ENCODE measurements at places on chromosomes 2 and 18.

DNA sequence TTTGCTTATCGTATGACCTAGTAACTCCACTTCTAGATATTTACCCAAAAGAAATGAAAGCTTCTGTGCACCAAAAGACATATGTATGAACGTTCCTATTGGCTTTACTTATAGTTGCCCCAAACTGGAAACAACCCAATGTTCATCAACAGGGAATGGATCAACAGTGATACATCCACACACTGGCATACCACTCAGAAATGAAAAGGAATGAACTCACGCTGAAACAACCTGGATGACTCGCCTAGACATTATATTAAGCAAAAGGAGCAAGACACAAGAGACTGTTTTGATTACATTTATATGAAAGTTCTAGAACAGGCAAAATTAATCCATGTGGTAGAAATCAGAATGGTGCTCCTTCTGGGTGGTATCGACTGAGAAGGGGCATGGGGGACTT lies 18.9 kb downstream of the ADRA2B start:
- no peak for DNase-seq

- no peak for DNase-seq
Observed at GRCh38 chr2:201860636-201861066, 54.3 kb downstream of the CDK15 start.

GRCh38 chr2:173823543-173823939 lies 141.6 kb downstream of the SP3 start:
- DNase-seq, result no peak

DNA sequence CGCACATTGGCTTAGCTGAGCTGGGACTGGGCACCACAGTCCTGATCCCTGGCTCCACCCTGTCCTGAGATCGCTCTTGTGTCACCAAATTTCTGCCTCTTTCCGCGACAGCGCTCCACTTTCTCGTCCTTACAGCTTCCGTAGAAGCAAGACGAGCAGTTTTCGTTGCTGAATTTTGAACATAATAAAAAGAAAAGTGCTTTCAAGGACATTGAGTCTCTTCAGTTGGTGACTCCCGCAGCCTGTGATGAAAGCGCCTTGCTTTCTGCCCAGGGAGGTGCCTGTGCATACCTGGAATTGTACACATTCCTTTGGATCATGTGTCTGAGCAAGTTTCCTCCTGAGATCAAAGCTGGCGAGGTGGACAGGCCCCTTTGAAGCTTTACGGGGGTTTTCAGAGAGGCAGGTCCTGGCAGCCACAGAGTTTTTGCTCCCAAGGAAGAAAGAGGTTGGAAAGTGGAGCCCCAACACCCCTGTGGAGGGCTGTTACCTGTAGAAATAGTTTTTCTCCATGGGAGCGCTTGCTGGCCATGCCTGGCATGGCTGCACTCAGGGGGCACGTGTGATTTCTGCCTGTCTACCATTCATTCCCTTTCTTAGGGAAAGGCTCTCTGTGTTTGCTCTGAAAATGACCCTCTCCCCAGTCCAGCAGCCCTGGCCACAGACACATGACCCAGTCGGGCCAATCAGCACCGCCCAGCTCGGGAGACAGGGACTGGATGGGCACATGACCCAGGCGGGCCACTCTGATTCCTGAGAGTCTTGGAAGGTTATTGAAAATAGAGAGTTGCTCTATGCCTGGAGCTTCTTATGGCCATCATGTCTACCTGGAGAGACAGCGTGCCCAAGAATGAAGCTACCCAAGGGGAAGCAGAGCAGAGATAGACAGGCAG lies 115.6 kb upstream of the OTOS start:
- DNase-seq, result no peak

DNA sequence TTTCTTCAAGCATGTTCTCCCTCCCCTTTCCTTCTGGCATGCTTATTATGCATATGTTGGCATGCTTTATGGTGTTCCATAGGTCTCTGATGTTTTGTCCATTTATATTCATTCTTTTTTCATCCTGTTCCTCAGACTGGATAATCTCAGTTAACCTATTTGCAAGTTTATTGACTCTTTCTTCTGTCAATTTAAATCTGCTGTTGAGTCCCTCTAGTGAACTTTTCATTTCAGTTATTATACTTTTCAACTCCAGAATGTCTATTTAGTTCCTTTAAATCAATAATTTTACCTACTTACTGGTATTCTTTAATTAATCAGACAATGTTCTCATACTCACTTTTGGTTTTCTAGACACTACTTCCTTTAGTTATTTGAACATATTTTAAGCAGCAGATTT lies 101.2 kb downstream of the GALNT14 start:
- no peak for DNase-seq

DNA sequence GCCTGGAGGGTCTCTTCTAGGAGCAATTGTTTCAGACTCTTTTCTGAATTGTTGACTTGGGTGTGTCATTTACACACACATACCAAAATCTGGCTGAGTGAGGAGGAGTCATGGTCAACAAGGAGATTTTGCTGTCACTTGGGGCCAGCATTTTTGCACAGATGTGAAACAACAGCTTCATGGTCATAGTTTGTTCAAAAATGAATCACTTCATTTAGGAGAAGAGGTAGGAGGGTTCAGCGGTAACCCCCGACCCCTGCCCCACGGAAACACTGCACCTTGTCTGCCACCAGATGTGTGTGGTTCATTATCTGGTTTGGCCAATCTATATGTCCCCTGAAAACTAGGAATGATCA lies 42.2 kb downstream of the LBH start:
- DNase-seq, result no peak

GRCh38 chr2:44548221-44549098 lies 186.7 kb downstream of the CAMKMT start:
- DNase-seq, result no peak

GRCh38 chr2:209423562-209424198 lies at the start of gene MAP2:
MAP2 (plus strand) TSS chr2:209424047; CDS start chr2:209653171, 229,124 bp downstream.
- peak; percentile 22 for DNase-seq

- no peak for DNase-seq
Observed at GRCh38 chr2:161972866-161973265, 101.1 kb downstream of the DPP4 start.

- DNase-seq, result no peak
Observed at GRCh38 chr18:79479761-79480161, 84.0 kb downstream of the NFATC1 start.

DNA sequence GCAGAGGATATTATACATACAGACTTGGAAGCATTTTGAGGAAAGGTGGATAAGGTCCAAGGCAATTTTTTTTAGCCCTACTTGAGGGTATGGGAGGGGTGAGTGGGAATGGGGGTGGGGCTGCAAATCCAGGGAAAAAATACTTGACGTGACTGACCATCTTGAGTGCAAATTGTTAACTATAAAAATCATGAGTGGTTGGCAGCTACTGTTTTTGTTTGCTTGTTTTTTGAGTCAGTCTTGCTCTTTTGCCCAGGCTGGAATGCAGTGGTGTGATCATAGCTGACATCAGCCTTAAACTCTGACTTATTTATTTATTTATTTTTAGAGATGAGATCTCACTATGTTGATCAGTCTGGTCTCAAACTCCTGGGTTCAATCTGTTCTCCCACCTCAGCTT lies 458.8 kb downstream of the PIK3C3 start:
- no peak for DNase-seq

DNA sequence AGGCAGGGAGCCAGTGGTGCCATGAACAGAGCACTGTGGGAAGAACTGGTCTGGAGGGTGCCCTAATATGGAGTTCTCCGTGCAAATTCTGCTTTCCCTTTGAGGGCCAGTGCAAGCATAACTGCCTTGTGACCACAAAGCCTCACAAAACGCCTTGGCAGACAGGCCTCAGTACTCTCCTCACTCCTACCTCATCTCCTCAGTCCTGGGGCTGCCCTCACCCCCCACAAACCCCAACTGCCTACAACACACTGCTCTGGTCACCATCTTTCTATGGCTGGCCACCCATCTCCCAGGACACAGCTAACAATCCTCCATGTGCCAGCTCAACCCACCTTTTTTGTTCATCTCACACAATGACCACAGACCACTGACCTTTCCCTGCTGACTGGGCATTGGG lies 8.9 kb downstream of the COX5B start:
- no peak for DNase-seq

- DNase-seq, result no peak
Observed at GRCh38 chr2:44120428-44120827, 48.2 kb upstream of the PPM1B start.

GRCh38 chr2:109290887-109291643 lies 162.1 kb downstream of the SH3RF3 start:
- DNase-seq, result no peak

DNA sequence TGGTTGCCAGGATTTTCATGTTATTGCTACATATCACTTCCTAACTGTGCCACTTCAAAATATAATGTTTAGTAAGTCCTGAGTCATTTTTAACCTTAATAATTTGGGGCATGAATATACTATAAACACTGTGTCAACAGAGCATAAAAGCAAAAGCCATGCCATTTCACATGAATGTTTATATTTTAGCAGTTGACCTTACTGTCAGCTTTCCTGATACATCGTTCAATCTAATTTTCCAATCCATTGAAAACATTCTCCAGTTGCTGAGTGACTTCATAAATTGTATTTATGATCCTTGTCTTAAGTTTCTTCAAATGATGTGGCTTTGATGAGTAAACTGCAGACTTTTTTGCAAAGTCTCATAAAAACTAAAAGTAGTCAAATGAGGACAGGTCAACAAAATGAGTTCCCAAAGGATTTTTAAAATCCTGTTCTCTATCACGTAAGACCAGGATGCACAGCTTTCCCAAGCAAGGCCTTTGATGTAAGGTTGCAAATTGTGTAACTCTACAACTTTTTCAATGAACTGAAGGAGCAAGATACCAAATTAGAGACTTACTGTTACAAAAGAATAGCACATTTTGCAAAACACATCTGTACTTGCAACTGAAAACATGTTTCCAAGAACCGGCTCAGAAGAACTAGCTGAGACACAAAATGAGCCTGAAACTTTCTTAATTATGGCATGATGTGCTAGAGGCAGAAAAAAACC lies 117.7 kb downstream of the SATB2 start:
- no peak for DNase-seq

- DNase-seq, result no peak
Observed at GRCh38 chr2:397521-397920, 109.6 kb upstream of the ALKAL2 start.
